HCEC 1CT (cell line): ENCODE measurements at places on chromosomes 7 and 10.
A peak's percentile ranks its signal among the peaks of the same experiment; 100 is the strongest.

- no peak for DNase-seq
These were observed 62.5 kb downstream of the ABI1 start for GRCh38 chr10:26798298-26798697.

DNA sequence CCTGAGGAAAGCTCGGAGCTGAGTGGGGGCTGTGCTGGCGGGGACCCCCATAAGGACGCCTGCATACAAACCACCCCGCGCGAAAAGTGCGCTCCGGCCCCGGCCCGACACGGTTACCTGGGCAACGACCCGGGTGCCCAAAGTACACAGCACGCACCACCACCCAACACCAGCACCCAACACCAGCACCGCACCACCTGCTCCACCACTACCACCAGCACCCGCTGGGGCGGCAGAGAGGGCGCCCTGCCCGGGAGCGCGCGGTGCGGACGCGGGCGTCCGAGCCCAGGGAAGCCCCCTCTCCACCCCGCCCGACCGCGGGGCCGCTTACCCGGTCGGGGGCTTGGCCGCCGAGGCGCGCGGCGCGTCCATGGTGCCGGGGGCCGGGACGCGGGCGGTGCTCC lies 345 bp downstream of the COBL start:
- no peak for DNase-seq

DNA sequence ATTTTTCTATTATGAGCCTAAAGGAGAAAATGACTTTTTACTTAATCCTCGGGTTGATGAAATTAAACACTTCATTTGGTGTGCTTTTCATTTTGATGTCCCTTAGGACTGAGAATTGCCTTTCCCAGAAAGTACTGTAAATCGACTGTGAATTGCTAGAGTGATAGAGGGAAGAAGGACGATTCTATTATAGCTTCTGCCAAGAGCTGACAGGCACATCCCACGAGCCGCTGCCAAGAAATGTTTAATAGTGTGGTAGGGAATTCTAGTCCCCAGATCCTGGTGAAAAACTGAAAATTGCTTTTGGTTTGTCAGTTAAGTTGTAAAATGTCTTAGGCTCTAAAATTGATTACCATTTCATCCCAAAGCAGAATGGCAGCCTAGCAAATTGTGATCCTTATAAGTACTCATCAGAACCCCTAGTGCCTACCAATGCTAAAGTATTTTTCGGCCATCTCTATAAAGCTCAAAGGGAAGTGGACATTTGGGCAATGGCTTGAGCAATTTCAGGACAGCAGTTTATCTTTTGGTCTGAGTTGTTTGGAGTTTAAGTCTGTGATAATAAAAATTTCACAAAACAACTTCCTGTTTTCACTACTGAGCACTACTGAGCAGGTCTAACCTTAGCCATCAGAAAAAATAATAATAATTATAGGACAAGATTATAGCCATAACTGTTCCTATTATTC lies 44.6 kb upstream of the HYCC1 start:
- DNase-seq = no peak

DNA sequence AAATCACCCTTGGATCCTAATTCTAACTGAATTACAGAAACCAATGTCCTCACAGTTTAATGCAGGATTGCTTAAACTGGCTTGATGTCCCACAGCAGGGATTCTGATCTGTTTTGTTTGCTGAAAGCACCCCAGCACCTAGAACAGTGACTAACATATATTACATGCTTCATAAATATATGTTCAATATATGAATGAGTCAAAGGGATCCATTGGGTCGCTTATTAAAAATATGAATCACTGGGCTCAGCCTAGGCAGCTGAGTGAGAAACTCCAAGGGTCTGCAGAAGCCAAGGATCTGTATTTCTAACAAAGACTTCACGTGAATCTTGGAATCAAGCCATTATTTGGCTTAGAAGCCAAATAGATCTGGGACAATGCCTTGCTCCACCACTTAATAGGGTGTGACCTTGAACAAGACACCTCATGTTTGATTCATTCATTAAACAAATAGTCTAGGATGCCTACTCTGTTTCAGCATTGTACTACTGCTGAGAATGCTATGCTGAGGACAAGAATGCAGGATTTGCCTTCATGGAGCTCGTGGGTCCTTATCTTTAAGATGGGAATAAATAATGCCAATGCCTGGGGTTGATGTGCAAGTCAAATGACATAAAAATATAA lies 103.4 kb upstream of the DLX6 start:
- DNase-seq = no peak

DNA sequence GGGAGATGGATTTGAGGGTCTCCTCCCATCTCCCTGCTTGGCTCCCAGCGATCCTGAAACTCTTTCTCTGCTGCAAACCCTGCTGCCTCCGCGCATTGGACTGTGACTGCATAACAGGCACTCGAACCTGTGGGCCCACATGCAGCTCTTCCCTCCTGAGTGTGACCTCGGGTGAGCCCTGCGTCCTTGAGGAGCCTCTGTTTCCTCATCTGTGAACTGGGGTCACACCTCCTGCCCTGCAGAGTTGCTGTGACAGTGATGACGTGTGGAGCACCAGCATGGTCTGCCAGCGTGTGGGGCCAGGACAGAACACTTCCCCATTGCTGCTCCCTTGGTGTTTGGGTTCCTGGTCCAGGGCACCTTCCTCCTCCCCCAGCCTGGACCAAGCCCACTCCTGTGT lies 46.9 kb upstream of the PSMG3 start:
- no peak for DNase-seq

GRCh38 chr10:129846991-129847391 lies 117.1 kb downstream of the EBF3 start:
- DNase-seq = no peak

DNA sequence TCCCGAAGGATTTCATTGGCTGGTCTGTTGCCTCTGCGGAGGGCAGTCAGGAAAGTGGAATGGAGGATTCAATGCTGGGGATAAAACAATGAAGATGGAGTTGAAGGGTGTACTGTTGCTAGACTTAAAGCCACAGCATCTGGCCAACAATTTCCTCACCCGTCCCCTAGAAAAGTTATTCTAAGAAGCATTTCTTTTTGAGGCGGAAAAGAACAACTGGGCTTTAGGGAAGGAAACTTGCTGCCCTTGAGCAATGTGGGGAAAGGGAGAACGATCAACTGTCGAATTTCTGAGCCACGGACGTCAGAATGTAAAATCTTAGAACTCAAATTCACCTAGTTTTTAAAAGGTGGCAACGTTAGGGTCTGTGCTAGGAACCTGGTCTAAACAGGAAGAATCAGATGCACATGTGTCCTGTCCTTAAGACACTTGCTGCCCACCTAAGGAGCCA lies 664 bp downstream of the FMC1 start:
- no peak for DNase-seq

DNA sequence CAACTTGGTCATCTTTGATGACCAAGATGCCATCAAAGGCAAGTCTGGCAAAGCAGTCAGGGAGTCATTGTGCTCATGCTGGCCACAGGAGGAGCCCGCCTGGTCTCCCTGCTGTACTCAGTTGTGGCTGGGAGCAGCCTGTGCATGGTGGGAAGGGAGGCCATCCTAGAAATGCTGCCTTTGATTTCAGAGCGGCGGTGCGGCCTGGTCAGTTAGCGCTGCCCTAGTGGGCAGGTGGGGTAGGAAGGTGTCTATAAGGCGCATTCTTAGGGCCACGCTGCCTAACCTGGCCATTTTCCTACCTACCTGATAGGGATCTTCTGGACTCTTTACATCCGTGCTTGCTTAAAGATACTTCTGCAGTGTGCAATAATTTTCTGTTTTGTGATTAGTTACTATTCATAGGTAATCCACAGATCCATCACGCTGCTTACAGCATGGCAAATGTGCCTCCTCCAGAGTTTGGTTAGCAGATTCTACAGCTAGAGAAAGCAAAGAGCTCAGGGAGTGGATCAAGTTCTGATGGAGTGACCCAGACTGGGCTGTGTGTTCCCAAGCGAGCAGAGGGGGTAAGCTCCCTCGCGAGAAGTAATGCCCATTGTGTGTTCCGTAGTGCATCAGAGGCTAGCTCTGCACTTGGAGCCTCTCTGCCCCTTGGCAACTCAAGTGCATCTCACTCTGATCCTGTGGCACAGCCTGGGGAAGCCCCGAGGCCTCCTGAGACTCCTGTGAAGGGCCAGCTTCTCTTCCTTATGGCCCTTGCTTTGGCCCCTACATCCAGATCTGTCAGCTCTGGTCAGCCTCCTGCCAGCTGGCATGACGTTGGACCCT lies 970.1 kb upstream of the ZNF722 start:
- DNase-seq = no peak

GRCh38 chr7:99008181-99008631 lies 129.9 kb downstream of the TRRAP start:
- DNase-seq = no peak

- DNase-seq = peak; percentile 3
These were observed 8.3 kb downstream of the NEBL start for GRCh38 chr10:20888620-20889330.

DNA sequence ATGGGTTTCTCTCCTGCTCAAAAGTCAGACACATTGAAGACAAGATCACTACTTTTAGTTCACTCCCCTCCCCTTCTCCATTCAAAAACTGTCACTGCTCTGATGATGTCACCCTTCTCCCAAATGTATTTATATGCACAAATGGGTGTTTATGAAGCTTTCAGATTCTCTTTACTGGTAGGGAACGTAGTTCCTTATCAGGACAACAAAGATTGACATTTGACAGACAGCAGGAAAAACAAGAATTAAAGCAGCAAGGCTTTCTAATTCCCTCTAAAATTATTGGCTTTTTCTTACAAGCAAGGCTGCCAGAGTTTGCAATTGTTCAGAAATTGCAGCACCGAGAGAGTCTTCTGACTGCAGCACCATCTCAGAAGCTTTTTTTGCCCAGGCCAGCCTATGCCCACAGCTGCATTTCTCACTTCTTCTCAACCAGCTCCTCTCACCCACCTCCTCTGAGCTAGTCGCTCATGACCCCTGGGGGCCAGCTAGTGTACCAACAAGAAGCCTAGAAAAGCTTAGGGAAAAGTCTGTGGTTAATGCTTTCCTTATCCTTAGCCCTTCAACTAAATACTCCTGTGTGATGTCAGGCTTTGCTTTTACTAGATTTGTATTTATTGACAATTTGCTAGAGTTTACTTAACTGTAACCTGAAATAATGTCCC lies 265.1 kb downstream of the HTR7 start:
- DNase-seq = peak; percentile 71

- DNase-seq = no peak
These were observed 13.4 kb downstream of the HPS1 start for GRCh38 chr10:98433371-98433770.

GRCh38 chr10:72310636-72311035 lies 36.9 kb downstream of the DDIT4 start:
- DNase-seq = no peak
